ENCODE measurements at places on chromosomes 6 and 20.

- no peak overlapping the region for H3K4me3 ChIP-seq
- H3K27me3 ChIP-seq: no peaks in the 10 kb centered on the region
- no peaks in the 10 kb centered on the region for H3K36me3 ChIP-seq
- DNase-seq: no peak
- H3K27ac ChIP-seq: no peak overlapping the region
- no peaks in the 10 kb centered on the region for H3K4me1 ChIP-seq
Measured at GRCh38 chr6:159904497-159904911, 13.7 kb downstream of the MAS1 start.

DNA sequence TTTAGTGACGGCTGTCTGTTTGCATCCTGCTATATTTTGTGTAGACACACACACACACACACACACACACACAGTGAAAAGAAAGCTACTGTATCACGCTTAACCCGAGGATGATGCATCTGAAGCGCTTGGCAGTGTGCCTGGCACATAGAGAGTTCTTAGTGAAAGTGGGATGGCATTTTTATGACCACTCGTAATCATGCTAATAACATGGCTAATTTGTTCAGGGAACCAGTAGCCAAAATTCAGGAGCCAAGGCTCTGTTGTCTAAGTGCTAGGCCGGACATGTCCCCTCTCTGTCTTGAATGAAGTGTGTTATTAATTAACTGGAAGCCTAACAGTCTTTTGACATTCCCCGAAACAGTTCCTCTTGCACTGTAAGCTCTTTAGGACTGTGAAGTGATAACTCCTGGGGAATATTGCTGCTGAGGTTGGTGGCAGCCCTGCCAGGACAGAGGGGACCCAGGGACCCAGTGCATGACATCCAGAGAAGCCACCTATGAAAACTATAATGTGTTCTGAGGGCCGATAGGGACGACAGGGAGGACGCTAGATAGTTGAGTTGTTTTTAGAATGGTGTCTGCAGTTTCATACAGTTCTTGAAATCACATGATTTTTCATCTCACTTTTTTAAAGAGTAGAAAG lies 45.0 kb upstream of the IRF4 start:
- H3K27me3 ChIP-seq: no peaks in the 10 kb centered on the region
- DNase-seq: no peak
- no peak overlapping the region for H3K27ac ChIP-seq
- H3K4me1 ChIP-seq: peaks cover 3% of the 10 kb centered on the region

GRCh38 chr6:9455864-9456658 lies 958.8 kb downstream of the TFAP2A start:
- no peaks in the 10 kb centered on the region for H3K36me3 ChIP-seq
- DNase-seq: no peak
- H3K27ac ChIP-seq: no peak overlapping the region
- no peak overlapping the region for H3K4me3 ChIP-seq
- no peaks in the 10 kb centered on the region for H3K27me3 ChIP-seq

DNA sequence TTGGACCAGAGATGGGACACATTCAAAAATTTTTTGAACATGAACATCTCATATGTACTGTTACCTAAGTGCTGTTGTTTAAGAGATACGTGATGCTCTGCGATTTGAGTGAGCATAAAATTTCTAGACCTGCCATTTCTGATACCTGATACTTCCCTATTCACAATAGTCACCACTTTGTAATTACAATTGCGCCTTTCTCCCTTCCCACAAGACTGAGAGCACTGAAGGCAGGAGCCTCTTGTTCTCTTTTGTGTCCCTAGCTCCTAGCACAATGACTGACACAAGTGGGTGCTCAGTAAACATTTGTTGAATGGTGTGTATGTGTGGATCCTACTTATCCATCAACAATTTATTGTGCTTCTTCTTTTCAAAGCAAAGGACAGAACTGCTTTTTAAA lies 92.8 kb upstream of the TMEM30A start:
- no peaks in the 10 kb centered on the region for H3K27me3 ChIP-seq
- H3K4me3 ChIP-seq: no peak overlapping the region
- DNase-seq: no peak

- no peak overlapping the region for H3K27ac ChIP-seq
- no peaks in the 10 kb centered on the region for H3K4me1 ChIP-seq
- H3K4me3 ChIP-seq: no peak overlapping the region
Measured at GRCh38 chr6:134772671-134773360, 177.1 kb downstream of the ALDH8A1 start.

GRCh38 chr20:10553326-10553984 lies 118.3 kb downstream of the SLX4IP start:
- H3K27ac ChIP-seq: no peak overlapping the region
- no peaks in the 10 kb centered on the region for H3K36me3 ChIP-seq
- no peak for DNase-seq
- H3K27me3 ChIP-seq: no peaks in the 10 kb centered on the region

- H3K4me3 ChIP-seq: no peak overlapping the region
- H3K4me1 ChIP-seq: no peaks in the 10 kb centered on the region
- DNase-seq: no peak
- H3K36me3 ChIP-seq: no peaks in the 10 kb centered on the region
Measured at GRCh38 chr6:137755284-137755683, 111.8 kb upstream of the TNFAIP3 start.

- H3K27me3 ChIP-seq: peaks cover 52% of the 10 kb centered on the region
- no peak overlapping the region for H3K27ac ChIP-seq
- H3K4me3 ChIP-seq: no peak overlapping the region
- H3K36me3 ChIP-seq: no peaks in the 10 kb centered on the region
Measured at GRCh38 chr20:46011631-46012482, 3.1 kb downstream of the MMP9 start.
